Activated naive CD4-positive, alpha-beta T cell treated with Interleukin-2 at 50 U/mL for 16 hours (primary cell): ENCODE measurements at places on chromosomes 3 and 15.
A peak's percentile ranks its signal among the peaks of the same experiment; 100 is the strongest.

- DNase-seq = no peak
Observed at GRCh38 chr3:194443901-194444300, 42.9 kb downstream of the ATP13A3 start.

GRCh38 chr3:128709506-128710210 is 16.3 kb upstream of the RAB7A start:
- no peak for DNase-seq

DNA sequence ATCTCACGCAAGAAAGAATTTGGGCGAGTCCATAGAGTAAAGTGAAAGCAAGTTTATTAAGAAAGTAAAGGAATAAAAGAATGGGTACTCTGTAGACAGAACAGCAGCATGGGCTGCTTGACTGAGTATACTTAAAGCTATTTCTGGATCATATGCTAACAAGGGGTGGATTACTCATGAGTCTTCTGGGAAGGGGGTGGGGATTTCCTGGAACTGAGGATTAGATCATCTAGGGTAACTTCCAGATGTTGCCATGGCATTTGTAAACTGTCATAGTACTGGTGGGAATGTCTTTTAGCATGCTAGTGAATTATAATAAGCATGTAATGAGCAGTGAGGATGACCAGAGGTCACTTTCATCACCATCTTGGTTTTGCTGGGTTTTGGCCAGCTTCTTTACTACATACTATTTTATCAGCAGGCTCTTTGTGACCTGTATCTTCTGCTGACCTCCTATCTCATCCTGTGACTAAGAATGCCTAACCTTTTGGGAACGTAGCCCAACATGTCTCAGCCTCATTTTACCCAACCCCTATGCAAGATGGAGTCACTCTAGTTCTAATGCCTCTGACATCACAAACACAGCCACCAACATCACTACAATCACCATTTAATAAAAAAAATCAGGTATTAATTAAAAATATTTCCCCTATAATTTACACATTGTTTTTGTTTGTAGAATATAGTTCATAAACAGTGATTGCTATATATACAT is 890.7 kb upstream of the EPHA6 start:
- DNase-seq = peak; percentile 2

- DNase-seq = no peak
Observed at GRCh38 chr3:12643724-12644123, 20.2 kb downstream of the RAF1 start.

DNA sequence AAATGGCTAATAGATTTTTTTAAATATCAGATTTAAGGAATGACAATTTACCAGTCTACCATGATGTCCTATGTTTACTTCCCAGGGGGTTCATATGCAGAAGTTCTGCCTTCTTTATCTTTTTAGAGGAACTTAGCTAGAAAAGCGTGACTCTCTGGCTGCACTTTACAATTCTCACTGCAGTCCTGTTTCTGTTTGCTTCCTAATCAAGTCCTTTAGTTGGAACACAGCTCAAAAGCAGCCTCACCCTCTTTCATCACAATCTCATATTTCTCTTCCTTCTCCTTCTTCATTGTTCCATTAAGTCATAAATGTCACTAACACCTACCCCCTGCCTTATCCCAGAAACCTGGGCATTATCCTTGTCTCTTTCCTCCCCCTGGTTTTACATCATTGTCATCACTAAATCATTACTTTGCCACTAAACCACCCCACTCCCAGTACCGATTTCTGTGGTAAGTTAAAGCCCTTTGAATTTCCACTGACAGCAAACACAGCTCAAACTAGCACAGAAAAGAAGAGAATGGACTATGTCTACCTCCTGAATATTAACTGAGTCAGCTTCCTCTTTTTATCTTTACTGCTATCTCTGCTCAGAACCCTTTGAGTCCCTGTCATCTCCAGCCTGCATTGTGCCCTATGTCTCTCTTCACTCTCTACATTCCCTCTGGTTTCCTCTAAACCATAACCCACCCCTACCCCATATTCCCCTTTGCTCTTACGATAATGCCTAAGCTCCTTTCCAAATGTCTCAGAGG is 13.8 kb upstream of the PPP4R2 start:
- no peak for DNase-seq

- no peak for DNase-seq
Observed at GRCh38 chr3:78096488-78097255, 1056.8 kb downstream of the ROBO2 start.

DNA sequence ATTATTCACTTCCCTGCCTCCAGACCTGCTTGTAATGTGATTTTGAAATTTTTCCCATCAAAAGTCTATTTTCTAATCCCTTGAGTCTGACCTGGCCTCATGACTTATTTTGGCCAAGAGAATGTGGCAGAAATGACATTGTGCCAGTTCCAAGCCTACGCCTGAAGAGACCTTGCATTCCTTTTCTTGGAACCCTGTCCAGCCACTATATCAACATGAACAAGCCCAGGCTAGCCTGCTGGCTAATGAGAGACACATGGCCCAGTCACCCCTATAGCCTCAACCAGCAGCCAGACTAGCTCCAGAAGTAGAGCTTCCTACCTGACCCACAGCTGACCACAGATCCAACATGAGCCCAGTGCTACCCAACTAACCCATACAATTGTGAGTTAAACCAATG is 121.1 kb upstream of the ACP3 start:
- no peak for DNase-seq

DNA sequence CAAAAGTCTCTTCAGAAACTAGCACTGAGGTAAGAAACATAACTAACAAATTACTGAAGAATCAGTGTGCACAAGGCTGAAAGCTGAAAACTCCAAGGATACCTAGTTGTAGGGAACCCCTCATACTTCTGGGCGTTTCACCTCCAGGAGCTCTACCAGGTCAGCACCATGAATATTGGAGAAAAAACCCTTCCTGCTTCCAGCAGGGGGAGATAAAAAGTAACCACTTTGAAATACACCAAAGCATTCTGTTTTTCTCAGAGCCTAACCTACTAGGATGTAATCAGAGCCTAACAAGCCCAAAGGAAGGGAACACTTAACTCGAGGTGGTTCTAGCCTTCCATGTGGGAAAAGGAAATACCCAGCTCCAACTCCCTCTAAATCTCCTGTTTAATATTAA is 175.8 kb upstream of the MME start:
- no peak for DNase-seq

GRCh38 chr3:2823031-2823430 is 287.1 kb downstream of the IL5RA start:
- no peak for DNase-seq

DNA sequence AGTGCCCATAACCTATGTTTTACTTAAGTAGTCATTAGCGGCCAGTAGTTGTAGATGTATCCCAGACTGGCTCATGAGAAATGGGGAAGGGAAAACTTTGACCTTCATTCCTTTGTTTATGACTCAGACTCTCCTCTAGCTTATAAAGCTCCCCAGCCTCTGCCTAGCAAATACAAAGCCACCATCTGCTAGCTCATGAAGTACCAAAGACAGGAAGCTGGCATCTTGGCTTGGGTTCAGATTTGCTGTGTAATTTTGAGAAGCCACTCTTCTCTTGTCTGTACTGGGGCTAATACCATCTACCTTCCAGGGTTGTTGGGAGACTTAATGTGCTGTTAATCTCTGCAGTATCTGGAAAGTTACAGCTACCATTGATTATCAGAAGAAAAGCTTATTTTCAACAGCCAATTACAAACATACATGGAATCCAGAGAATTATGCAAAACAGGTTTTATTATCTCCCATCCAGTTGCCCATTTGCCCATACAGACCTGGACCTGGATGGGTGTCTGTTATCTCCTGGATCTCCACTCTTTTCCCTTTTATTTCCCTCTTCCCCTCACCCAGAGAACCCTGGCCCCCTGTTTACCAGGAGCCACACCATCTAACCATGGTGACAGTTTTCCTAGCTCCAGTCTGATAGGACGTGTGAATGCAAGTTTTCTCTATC is 153.8 kb downstream of the SEMA6D start:
- no peak for DNase-seq

GRCh38 chr3:115272036-115272824 is 125.1 kb upstream of the ZBTB20 start:
- DNase-seq = no peak

GRCh38 chr3:99586701-99587100 is 51.7 kb upstream of the COL8A1 start:
- DNase-seq = no peak

- DNase-seq = no peak
Observed at GRCh38 chr3:127714125-127714571, 41.4 kb downstream of the ABTB1 start.

- no peak for DNase-seq
Observed at GRCh38 chr3:71006810-71007785, 576.4 kb downstream of the FOXP1 start.
